Stimulated activated effector memory CD8-positive, alpha-beta T cell treated with anti-CD3 and anti-CD28 coated beads, Interleukin-12 subunit alpha, Interleukin-12 subunit beta, amount 100 ng/mL, for 72 hours (primary cell): ENCODE measurements at places on chromosomes 5 and 9.

GRCh38 chr5:62284946-62285891 is 20.8 kb upstream of the KIF2A start:
- peak; percentile 52 for DNase-seq

GRCh38 chr5:10896016-10896415 is 135.0 kb upstream of the DAP start:
- no peak for DNase-seq

GRCh38 chr9:130466537-130467217 is 21.9 kb downstream of the ASS1 start:
- DNase-seq = no peak

DNA sequence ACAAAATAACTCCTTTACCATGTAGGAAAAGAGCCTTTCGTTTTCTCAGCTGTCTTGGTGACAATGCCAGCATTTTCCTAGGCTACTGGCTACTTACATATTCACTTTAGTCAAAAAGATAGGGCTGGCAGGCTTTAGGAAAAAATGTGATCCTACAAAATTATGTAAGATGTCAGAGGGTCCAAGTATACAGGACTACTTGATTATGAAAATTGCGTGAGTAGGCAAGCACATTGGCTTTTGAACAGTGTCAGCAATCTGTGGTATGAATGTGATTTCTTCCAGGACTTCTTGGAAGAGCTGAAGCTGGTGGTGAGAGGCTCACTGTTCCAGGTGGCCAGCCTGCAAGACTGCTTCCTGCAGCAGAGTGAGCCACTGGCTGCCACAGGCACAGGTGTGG is 22.8 kb downstream of the THBS4 start:
- DNase-seq = no peak

- no peak for DNase-seq
Observed at GRCh38 chr9:34990908-34991606, 1.5 kb downstream of the DNAJB5 start.
